ENCODE measurements at places on chromosomes 16 and 17. TPM values are rescaled to one million over a fixed set of nuclear protein-coding genes. Genes with fewer than 3 reads are reported as not detected.

The ABCC12 gene
- total RNA-seq, result not detected

The NACA2 gene
- not detected for total RNA-seq

The GCGR gene
- total RNA-seq, result not detected

The SLC4A1 gene
- not detected for total RNA-seq

The MYH8 gene
- not detected for total RNA-seq

The SLC5A10 gene
- not detected for total RNA-seq

The PRSS22 gene
- total RNA-seq, result not detected

The TBC1D26 gene
- total RNA-seq, result 0.19 TPM

The ODAD4 gene
- 0.18 TPM for total RNA-seq
